ENCODE measurements at places on chromosomes 3 and 15.
A peak's percentile ranks its signal among the peaks of the same experiment; 100 is the strongest.

GRCh38 chr3:150062492-150062891 is 91.8 kb upstream of the PFN2 start:
- DNase-seq = no peak

- no peak for DNase-seq
Measured at GRCh38 chr15:69606144-69606543, 153.5 kb downstream of the RPLP1 start.

- DNase-seq = no peak
Measured at GRCh38 chr3:51681453-51681852, 10.4 kb downstream of the TEX264 start.

GRCh38 chr3:69716119-69716518 is 23.1 kb upstream of the MITF start:
- DNase-seq = no peak

GRCh38 chr3:9727041-9727595 is 4.4 kb upstream of the BRPF1 start:
- peak; percentile 84 for DNase-seq

GRCh38 chr15:65085990-65086679 is 9.6 kb downstream of the KBTBD13 start:
- DNase-seq = peak; percentile 41

DNA sequence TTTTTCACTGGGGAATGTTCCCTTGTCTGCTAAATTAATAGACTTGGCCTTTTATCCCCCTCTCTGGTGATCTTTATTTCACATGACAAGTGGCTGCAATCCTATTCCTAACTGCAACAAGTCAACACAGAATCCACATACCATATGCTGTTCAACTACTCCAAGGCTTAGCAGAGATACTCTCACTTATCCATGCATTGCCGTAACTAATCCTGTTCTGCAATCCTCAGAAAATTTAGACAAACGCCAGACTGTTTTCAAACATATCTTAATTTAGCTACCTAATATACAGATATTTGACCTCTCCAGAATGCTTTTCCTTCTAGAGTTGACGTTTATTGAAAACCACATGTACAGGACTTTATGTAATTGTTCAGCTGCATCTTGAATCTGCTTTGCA is 37.9 kb downstream of the EID1 start:
- no peak for DNase-seq

GRCh38 chr3:22451501-22451900 is 700.5 kb upstream of the ZNF385D start:
- DNase-seq = no peak

GRCh38 chr3:99708207-99708745 is 69.9 kb downstream of the COL8A1 start:
- no peak for DNase-seq

- no peak for DNase-seq
Measured at GRCh38 chr3:139686206-139686605, 8.4 kb upstream of the NMNAT3 start.

- DNase-seq = no peak
Measured at GRCh38 chr15:36472672-36473071, 106.8 kb upstream of the CDIN1 start.

- DNase-seq = no peak
Measured at GRCh38 chr3:134836921-134837320, 41.9 kb downstream of the EPHB1 start.

GRCh38 chr15:86355801-86356200 is 276.1 kb downstream of the AGBL1 start:
- no peak for DNase-seq

DNA sequence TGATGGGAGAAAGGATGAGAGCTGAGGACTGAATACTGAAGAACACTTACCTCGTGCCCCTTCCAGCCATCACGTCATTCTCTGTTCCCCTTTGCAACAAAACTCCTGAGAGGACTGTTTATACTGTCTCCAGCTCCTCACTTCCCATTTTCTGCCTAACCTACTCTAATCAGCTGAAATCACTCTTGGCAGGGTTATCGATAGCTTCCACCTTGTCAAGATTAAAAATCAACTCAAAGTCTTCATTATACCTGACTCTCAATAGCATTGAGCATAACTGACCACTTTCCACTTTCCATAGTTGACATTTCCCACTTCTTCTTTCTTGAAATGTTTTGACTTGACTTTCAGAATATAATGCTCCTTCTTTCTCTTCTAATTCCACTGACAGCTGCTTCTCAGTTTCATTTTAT is 4.3 kb downstream of the BTBD1 start:
- no peak for DNase-seq

GRCh38 chr3:175620532-175620931 is 761.4 kb downstream of the NAALADL2 start:
- no peak for DNase-seq

GRCh38 chr3:52846432-52846965 is 11.7 kb upstream of the MUSTN1 start:
- DNase-seq = no peak

DNA sequence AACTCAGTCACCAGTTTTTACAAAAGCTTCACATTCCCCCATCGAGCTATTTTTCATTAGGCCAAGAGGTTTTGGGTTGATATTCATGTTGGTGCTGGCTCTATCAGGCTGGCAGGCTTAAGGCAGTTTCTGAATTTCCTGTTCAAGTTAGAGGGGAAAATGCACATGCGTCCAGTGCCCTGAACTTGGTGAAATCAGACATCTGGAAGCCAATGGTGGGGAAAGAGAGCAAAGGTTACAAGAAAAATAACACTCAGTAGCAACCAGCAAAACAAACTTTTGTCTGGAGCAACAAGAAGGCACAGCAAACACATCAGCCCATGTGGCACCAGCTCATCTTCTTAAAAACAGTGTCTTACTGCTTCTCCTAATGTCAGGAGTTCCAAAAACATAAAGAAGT is 155.6 kb upstream of the TSC22D2 start:
- no peak for DNase-seq

DNA sequence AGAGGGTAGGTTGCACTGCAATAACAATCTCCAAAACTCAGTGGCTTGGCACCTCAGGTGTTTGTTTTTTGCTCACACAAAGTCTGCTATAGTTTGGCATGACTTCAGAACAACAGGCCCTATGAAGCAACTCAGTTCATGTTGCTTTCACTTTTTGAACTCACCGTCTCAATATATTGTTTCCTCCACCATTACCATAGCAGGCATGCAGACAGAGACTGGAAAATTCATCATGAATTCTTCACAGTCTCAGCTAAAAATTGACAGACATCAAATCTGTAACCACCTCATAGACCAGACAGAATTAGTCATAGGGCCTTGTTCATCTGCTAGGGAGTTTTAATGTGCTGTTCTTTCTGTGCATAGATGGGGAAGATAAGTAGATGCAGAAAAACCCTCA is 161.4 kb upstream of the POU1F1 start:
- no peak for DNase-seq
